ENCODE measurements at places on chromosomes 5 and 9.

- no peak for DNase-seq
Measured at GRCh38 chr5:150513375-150514309, 5.7 kb downstream of the NDST1 start.

GRCh38 chr5:78837836-78838235, 147.3 kb downstream of the ARSB start:
- no peak for DNase-seq

DNA sequence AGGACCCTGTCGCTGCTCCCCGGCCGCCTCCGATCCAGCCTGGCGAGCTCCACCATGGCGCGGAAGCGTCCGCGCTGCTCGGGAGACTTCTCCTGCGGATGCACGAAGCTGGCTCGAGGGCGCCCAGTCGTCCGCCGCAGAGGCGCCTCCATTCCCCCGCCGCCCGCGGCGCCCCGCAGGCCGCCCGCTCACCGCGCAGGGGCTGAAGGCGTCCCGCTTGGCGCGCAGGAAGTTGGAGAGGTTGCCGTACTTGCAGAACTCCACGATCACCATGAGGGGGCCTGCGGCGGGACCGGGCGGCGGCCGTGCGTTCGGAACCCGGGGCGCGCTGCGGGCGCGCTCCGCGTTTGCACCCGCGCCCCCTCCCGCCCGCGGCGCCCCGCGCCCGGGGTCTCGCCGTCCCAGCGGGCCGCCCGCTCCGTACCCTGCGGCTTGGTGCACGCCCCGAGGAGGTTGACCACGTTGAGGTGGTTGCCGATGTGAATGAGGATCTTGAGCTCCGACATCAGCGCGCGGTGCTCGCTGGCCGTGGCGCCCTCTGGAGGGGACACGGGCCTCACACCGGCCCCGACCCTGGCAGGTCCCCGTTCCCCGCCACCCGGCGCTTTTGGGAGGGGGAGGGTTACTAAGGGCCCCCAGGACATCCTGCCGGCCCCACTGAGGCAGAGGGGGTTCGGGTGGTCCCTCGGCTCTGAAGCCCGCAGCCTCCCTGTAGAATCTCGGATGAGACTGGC, 27.7 kb upstream of the SCGB3A1 start:
- DNase-seq, result peak; percentile 51

DNA sequence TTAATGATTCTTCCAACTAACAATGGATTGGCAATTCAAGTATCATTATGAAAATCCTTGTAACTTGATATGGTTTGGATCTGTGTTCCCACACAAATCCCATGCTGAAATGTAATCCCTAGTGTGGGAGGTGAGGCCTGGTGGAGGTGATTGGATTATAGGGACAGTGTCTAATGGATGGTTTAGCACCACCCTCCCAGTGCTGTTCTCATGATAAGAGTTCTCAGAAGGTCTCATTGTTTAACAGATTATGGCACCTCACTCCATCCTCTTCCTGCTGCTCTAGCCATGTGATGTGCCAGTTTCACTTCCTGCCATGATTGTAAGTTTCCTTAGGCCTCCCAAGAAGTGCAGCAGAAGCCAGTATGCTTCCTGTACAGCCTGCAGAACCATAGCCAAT, 1116.2 kb upstream of the EDIL3 start:
- DNase-seq, result no peak

- DNase-seq, result peak; percentile 65
Measured at GRCh38 chr5:71743155-71743554, 24.1 kb downstream of the CARTPT start.

DNA sequence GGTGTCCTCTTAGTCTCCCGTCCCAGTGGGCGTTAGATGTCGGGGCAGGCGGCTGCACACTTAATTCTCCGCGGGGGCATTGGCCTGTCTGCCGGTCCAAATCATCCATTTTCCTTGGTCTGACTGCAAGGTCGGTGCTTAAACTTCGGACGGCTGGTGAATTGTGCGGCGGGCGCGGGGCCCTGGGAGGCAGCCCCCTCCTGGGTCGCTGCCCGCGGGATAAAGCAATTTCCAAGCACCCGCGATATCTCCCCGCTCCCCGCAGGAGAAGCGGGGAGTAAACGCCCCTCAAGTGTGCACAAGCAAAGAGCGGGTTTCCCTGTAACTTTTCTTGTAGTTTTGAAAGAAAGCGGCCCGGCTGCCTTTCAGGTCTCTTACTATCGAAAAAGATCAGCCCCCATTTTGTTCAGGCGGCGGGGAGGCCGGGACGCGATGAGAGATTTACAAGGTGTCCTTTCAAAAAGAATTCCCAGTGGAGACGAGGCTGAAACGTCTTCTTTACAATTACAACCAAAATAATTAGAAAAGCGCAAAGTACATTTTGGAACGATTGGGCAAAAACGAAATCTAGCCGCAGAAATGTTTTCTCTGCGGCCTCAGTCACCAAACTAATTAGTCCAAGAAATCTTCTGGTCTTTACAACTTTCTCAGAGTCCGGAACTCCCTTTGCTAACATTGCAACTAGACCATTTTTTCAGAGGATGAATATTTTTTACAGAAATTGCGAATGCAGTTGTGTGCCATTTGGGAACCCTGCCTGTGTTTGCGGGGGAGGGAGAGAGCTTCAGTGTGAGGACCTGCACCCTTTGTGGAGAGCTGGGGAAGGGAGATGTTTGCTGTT, 1.8 kb downstream of the IRX1 start:
- peak; percentile 29 for DNase-seq

DNA sequence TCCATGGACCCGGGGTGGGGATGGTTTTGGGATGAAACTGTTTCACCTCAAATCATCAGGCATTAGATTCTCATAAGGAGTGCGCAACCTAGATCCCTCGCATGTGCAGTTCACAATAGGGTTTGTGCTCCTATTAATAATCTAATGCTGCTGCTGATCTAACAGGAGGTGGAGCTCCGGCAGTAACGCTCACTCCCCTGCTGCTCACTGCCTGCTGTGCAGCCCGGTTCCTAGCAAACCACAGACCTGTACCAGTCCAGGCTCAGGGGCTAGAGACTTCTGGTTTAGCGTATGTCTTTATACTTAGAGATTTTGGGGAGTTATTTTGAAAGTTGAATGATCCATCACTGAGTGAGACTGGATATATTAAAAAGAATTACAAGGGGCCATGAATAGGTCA, 50.2 kb downstream of the RICTOR start:
- DNase-seq, result no peak

DNA sequence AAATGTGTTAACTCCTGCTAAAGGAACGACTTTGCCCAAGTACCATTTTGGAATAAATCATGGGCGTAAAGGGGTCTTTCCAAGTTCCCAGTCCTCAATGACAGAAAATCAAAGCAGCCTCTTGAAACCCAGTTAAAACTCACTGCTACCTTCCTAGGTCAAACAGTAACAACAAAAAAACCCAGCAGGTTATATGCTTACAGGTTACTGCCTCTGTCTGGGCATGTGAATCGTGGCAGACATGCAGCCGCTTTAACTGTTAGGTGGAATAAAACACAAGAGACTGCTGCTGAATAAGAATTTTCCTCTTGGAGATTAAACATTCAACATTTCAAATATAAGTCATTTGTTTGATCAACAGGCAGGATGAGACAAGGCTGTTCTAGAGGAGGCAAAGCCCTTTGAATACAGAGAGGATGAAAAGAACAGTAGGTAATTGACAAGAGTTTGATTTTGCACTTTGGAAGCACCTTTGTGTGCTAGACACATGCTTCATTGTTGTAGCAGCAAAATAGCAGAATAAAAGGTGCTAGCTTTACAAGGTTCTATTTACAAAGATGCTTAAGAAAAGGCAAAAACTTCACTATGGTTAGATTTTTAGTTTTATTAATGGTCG, 319.4 kb downstream of the NDUFS4 start:
- no peak for DNase-seq

- no peak for DNase-seq
Measured at GRCh38 chr5:67581203-67581602, 384.6 kb upstream of the CD180 start.

GRCh38 chr5:126488443-126489065, 65.3 kb downstream of the GRAMD2B start:
- DNase-seq, result peak; percentile 48

- DNase-seq, result peak; percentile 14
Measured at GRCh38 chr9:122656378-122656777, 1.0 kb downstream of the OR1B1 start.

GRCh38 chr9:121735065-121735792, 83.8 kb downstream of the DAB2IP start:
- peak; percentile 46 for DNase-seq

- peak; percentile 25 for DNase-seq
Measured at GRCh38 chr5:148482697-148483462, 99.1 kb downstream of the FBXO38 start.

- no peak for DNase-seq
Measured at GRCh38 chr5:100584889-100585288, 49.7 kb downstream of the FAM174A start.

GRCh38 chr5:115584501-115584900, 17.8 kb downstream of the TICAM2 start:
- no peak for DNase-seq
